Activated T-cell treated with anti-CD3 and anti-CD28 coated beads, Interleukin-2, amount 50 U/mL, for 72 hours (primary cell): ENCODE measurements at places on chromosomes 3 and 15.

GRCh38 chr3:8413337-8413926 is 88.2 kb upstream of the LMCD1 start:
- DNase-seq: no peak

GRCh38 chr3:194212845-194213331 is 76.9 kb downstream of the HES1 start:
- no peak for DNase-seq

DNA sequence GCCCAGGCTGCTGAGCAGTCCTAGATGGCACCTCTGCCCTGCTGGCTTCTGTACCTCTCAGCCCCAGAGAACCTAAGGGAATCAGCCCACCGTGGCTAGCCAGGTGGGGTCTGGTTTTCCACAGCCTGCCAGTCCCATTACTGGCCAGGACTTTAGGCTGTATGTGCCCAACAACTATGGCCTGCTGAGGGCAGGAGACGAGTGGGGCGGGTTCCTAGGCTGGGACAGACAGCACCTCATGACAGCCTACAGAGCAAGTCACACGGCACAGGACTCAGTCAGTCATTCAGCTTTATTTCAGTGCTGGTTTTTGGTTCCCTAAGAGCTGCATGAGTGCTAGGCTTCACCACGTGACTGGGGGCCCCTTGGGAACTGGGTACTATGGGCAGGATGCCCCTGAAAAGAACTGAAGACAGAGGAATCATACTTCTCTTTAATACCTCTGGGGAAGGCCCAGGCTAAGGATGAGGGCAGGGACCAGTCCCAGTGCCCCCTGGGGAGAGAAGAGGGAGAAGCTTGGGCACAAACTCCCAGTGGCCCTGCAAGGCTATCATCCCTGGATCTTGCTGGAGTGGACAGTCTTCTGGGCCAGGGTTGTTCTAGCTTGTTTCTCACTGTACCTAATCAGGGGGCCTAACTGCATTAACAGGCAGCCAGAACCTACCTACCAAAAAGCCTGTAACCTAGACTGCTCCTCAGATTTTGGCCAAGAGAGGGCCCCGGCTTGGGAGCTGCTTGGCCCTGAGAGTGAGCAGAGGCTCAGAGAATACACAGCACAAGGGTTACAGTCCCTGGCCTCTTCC is 14.8 kb downstream of the CLK3 start:
- DNase-seq: no peak

DNA sequence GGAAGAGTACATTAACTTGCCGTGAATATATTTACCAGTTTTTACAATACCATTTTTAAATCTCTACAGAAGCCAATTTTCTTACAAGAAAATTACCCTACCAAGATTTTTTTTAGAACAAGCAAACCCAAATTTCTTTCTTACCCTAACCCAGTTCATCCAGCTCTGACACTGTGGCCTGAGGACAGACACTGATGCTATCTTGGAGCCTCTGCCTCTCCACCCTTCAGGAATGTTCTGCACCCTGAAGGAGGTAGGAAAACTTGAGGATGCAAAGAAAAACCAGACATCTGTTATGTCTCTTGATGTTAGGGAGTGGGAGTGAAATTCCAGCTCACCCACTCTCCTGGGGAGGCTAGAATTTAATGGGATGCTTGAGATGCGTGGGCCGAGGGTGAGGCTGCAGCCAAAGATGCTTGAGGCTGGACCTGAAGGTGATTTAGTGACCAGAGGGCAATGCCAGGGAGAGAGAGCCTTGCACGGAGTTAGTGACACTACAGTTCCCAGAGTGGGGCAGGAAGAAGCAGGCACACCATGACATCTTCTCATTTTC is 69.9 kb downstream of the LIPC start:
- no peak for DNase-seq

DNA sequence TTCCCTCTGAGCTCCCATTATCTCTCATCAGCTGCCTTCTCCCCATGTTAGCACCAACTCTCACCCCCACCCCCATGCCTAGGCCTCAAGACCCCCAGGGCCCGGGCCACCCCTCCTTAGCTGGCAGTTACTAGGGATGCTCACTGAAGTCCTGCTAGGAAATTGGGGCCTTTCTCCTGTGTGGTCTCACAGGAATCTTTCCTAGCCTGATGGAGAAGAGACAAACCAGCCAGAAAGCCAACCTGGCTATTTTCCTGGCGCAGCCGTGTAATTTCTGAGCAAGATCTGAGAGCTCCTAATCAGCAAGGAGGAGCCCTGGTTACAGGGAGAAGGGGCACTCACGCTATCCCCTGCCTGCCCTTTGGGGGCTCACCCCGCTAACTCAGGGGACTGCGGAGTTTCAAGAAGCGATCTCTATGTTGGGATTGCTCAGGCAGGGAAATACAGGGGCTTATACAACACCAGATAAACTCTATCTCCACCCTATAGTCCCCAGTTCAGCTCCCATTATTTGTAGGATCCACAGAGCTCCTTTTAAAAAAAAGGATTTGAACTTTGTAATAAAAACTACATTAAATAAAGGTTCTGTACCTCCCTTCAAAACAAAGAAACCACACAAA is 25.2 kb downstream of the NR2F2 start:
- DNase-seq: no peak

GRCh38 chr3:46707601-46708011 is 6.4 kb downstream of the TMIE start:
- no peak for DNase-seq

GRCh38 chr3:190695994-190696393 is 166.5 kb downstream of the GMNC start:
- DNase-seq: no peak

- no peak for DNase-seq
These were observed 445.1 kb upstream of the RBMS3 start for GRCh38 chr3:28835751-28836150.

- DNase-seq: no peak
These were observed 7.3 kb upstream of the TPM1 start for GRCh38 chr15:63035253-63035652.

GRCh38 chr3:137647179-137647578 is 116.9 kb upstream of the SOX14 start:
- DNase-seq: no peak

GRCh38 chr15:39738998-39739397 is 43.6 kb downstream of the FSIP1 start:
- DNase-seq: no peak

DNA sequence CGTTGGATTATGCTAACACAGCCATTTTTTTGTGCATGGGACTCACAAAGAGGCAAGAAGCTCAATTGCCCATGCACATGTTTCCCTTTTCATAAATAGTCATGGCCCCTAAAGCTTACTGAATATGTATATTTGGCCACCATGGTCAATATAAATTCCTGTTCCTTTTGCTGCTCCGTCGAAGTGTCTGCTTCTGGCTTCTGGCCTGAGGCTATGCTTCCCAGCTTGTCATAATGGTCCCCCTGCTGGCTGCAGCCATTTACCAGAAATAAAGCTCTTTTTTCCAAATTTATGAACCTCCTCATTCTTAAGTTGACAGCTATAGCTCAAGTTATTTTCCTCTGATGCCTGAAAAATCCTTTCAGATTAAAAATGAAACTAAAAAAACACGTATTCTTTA is 602.1 kb downstream of the VGLL3 start:
- no peak for DNase-seq

DNA sequence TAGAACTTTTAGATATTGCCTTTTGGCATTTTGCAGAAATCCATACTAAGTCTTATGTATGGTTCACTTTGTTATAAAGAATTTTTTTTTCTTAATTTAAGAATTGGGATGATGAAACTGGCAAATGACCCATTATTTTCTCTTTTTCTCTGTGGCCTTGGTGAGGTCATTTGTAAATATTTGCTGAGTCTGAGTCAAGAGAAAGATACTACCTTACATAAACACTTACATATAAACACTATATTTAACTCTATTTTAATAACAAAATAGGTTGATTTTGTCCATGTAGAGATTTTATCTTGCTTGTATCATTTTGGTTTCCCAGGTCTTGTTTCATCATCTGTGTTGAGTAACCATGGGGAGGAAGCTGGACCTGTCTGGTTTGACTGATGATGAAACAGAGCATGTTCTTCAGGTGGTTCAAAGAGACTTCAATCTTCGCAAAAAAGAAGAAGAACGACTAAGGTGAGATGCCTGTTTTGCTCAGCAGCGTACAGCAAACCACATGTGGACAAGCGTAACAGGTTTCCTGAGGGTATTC is 91.1 kb downstream of the MYRIP start:
- DNase-seq: no peak

- DNase-seq: no peak
These were observed 6.4 kb upstream of the C15orf39 start for GRCh38 chr15:75195122-75195765.

DNA sequence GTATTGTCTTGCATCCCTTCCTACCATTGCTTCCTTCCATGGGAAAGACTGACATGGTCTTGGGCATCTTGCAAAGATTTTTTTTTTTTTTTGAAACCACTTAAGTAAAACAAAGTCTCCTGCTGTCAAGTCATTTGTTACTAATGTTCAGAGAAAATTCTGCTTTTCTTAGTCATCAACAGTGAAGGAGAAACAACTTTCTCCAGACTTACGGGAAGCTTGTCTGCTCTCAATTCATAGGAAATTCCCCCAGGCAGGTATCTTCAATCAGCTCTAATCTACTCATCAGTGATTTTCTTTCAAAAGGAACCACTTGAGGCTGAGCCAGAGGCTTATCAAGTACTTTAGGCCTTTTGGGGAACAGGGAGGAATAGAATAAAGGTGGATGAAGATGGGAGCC is 15.9 kb upstream of the DRD3 start:
- no peak for DNase-seq

DNA sequence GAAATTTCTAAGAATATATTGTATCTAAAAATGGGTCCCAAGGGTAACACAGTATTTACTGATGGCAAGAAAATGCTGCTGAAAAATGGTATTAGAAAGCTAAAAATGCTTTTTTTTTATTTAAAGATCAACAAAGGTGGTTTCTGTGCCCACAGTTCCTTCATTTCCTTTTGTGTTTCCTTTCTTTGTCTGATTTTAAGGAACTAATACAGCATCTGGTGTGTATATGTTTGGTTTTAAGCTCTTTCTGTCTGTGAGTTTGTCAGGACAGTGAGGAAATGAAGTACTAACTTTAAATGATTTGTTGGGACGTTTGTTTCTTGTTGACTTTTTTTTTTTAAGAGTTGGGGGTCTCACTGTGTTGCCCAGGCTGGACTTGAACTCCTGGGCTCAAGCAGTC is 38.2 kb downstream of the RASA2 start:
- no peak for DNase-seq

- no peak for DNase-seq
These were observed 2.2 kb upstream of the CD86 start for GRCh38 chr3:122052968-122053367.

GRCh38 chr3:52570076-52570475 is 33.7 kb downstream of the UQCC5 start:
- DNase-seq: no peak

DNA sequence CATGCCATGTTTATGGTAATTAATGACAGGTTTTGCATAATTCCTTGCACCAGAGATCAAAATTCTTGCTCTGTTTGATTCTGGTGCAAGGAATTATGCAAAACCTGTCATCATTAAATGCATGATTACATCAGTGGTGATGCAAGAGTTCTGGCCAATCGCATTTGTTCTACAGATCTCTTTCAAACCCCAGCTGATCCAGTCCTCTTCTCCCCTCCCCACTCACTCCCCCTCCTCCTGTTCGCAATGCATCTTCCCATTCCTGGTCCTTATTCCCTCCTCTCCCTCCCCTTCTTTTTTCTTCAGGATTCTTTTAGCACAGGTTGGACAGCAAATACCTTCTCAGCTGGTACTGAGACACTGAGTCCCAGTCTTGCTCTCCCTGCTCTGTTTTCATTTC is 82.1 kb downstream of the GABRB3 start:
- no peak for DNase-seq

DNA sequence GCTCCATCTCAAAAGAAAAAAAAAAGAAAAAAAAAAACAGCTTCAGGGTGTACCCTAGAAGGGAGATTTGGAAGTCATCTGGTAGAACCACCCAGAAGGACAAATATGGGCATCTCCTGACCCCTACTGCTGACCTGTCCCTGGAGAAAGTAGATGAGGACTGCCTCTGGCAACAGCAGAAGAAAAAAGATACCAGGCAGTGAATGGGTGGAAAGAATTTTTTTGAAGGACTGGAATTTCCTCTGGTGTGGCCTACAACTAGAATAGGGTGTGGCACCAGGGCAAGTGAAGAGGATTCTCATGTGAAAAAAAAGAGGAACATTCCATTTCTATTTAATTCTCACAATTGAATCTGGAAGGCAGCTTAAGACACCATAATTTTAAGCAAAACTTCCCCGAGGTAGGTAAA is 3.1 kb downstream of the ANXA2 start:
- DNase-seq: no peak

GRCh38 chr3:165855581-165855980 is 18.4 kb upstream of the BCHE start:
- DNase-seq: no peak

DNA sequence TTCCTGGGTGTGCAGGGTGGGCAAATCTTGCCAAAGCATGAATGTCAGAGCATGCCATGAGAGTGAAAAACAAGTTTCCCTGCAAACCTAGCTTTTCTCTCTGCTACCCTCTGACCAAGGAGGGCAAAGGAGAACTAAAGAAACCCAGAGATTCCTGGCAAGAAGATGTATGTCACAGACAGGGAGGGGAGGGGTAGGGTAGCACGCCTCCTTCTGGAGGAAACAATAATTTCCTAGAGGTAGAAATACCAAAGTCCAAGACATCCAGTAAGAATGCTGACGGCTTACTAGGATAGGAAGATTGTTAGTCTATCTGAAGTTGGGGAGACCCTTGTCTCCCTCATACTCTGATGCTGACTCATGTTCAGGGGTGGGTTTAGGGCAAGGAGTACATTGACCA is 203.9 kb downstream of the NR1D2 start:
- DNase-seq: no peak

GRCh38 chr3:4949659-4950058 is 29.6 kb upstream of the BHLHE40 start:
- no peak for DNase-seq

GRCh38 chr3:152355744-152356665 is 87.3 kb downstream of the MBNL1 start:
- no peak for DNase-seq

DNA sequence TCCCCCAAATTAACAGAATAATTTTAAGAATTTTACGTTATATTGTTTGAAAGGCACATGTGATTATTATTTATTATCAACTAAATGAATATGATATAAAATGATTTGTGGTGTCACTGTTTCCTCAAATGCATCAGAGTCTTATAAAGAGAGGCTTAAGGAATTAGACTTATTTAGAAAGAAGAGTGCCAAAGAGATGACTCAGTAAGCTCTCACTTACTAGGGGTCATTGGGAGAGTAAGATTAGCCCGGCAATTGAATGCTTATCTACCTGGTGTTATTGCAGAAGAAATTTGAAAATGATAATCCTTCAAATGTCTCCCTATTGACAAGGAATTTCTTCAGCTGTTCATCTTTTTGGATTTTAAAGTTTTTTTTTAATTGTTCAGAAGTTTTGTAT is 408.7 kb downstream of the OXSM start:
- no peak for DNase-seq

DNA sequence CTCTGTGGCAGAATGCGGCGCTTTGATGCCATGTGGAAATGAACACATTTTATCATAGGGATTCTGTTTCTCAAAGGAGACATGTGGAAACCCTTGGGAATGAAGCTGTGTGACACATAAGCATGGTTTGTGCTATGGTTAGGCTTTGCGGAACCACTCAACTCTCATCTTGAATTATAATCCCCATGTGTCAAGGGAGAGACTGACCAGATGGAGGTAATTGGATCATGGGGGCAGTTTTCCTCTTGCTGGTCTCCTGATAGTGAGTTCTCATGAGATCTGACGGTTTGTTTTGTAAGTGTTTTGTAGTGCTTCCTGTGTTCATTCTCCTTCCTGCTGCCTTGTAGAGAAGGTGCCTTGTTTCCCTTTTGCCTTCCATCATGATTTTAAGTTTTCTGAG is 1109.2 kb upstream of the ALCAM start:
- DNase-seq: no peak

GRCh38 chr3:183591881-183592521 is 36.5 kb upstream of the KLHL6 start:
- DNase-seq: no peak
